ENCODE measurements at places on chromosomes 7 and 10.

DNA sequence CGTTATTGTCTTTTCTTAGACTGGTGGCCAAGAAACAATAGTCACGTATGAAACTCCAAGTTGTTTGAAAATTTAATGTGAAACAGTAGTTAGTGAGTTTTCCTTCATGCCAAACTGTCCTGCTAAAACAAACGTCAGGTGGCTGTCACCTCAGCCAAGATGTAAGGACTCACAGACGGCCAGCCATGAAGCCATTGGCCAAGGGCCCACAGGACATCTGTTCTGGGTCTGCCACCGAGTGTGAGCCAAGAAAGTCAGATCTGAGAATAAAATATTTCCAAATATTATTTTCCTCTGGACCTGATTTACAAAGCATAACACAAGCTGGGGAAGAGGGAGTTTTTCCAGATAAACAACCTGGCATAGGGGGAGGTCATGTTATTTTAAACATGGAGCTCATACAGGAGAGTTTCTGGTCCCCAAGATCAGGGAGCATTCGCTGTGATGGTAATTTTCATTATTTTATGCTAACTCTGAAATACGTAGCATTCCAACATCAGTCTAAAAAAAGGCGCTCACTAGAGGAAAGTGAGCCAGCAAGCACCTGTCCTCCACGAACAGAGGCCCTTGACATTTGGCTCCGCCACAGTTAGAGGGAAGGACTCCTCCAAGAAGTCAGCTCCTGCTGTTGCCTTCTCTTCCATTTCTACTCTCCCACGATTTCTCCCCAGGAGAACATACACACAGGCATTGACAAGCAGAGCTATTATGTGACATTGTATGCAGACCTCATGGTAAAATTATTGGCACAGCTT lies 38.9 kb upstream of the LANCL2 start:
- no peak for DNase-seq

DNA sequence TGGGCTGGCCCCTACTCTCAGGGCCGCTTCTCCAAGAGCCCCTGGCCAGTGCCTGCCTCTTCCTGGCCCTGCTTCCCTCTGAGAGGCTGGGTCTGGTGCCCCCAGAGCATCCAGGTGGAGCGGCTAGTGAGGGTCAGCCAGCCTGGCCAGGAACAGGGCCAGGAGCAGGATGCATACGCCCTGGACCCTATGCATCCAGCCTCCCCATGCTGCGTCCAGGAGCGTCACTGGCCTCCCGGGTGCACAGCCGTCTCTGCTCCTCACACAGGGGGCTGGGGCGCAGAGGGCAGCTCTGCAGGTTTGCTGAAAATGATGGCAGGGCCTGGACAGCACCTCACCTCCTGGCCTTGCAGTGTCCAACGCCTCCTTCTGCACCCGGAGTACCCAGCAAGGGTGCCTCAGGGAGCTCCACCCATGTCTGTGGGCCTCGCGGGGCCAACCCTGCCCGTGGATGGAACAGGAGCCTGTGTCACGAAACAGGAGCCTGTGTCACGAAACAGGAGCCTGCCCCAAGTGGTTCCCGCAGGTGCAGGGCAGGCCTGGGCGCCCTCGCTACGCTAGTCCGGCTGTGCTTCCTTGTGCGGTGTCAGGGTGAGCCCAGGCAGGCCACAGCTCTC lies 246.2 kb upstream of the PPP2R2D start:
- DNase-seq: no peak

GRCh38 chr7:25456467-25457171 lies 228.3 kb upstream of the NPVF start:
- no peak for DNase-seq

GRCh38 chr10:26914898-26915297 lies 54.1 kb upstream of the ABI1 start:
- no peak for DNase-seq

DNA sequence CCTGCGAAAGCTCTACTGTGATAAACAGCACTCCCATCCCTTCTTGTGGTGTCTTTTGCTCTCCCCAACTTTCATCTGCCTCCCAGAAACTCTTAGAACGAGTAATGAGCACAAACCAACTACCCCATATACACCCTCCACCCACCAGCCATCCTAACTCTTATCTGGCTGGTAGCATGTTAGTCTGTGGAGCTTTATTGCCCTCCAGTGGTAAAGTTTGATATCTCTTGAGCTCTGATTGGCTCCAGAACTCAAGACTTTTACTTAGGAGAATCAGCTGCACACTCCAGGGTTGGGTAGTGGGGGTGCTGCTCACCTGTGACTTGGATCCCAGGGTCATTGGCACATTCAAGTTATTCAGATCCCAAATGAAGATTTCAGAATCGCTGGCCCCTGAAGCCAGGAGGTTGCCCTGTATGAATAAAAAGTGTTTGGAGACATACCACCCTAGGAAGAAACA lies 10.9 kb downstream of the SEC31B start:
- peak; percentile 38 for DNase-seq

DNA sequence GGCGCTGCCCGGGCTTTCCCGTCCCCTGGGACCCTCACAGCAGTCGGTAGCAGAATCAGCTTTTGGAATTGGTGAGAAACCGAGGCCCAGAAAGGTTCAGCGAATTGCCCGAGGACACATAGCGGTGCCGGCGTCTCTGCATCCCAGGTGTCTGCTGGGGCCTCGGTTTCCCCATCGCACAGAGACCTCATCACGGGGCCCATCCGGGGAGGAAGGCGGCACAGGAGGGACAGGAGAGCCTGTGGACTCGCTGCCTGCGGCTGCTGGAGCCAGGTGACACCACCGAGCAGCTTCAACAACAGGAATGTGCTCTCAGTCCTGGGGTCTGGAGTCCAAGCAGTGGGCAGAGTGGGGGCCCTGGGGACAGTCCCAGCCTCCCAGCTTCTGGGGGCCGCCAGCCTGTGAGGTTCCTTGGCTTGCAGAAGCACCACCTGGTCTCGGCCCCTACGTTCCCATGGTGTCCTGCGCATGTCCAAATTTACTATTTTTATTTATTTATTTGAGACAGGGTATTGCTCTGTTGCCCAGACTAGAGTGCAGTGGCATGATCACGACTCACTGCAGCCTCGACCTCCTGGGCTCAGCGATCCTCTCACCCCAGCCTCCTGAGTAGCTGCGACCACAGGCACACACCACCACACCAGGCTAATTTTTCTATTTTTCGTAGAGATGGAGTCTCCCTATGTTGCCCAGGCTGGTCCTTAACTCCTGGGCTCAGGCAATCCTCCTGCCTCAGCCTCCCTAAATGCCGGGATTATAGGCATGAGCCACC lies 539 bp upstream of the COX19 start:
- no peak for DNase-seq

GRCh38 chr10:24721229-24722106 lies 2.2 kb downstream of the ARHGAP21 start:
- DNase-seq: no peak

GRCh38 chr10:48594371-48594770 lies 10.5 kb downstream of the ARHGAP22 start:
- no peak for DNase-seq

- peak; percentile 43 for DNase-seq
Measured at GRCh38 chr7:151087245-151088018, 1.2 kb downstream of the AGAP3 start.

- no peak for DNase-seq
Measured at GRCh38 chr7:112021379-112022044, 184.7 kb downstream of the DOCK4 start.

DNA sequence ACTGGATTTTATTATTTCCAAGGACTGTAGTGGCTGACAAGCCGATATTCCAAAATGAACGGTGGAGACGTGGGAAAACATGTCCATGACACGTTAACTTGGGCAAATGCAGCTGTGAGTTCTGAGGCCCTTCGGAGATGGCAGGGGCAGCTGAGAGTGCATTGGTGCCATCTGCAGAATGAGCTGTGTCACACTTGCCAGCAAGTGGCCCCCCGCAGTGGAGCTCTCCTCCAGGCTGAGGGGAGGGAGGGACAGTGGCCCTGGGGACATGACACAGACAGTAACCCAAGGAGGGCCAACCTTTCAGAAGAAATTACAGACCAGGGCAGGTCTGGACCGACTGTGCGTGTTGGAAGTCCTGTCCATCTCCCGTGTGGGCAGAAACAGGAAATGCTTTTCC lies 139.4 kb downstream of the SVIL start:
- no peak for DNase-seq

- DNase-seq: no peak
Measured at GRCh38 chr7:2079332-2080059, 153.2 kb downstream of the MAD1L1 start.

DNA sequence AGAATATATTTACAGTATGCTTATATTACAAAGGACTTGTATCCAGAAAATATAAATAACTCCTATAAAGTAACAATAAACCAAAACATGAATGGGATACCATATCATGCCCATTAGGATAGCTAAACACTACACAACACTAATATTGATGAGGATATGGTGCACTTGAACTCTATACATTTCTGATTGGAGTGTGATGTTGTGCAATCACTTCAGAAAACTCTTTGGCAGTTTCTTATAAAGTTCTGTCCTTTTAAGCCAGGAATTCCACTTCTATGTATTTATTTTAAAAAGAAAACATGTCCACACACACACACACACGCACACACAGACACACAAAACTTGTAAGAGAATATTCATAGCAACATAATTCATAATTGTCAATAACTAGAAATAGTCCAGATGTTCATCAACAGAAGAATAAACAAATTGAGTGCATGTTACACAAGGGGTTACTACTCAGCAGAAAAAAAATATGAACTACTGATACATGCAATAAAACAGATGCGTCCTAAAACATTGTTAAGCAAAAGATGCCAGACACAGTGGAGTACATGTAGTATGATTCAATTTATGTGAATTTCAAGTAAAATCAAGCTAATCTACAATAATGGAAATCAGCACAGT lies 416.0 kb downstream of the PLXDC2 start:
- no peak for DNase-seq

- DNase-seq: peak; percentile 63
Measured at GRCh38 chr7:142391191-142391992, 133.5 kb upstream of the PRSS58 start.

GRCh38 chr7:109092268-109092667 lies 522.6 kb downstream of the DNAJB9 start:
- DNase-seq: no peak

DNA sequence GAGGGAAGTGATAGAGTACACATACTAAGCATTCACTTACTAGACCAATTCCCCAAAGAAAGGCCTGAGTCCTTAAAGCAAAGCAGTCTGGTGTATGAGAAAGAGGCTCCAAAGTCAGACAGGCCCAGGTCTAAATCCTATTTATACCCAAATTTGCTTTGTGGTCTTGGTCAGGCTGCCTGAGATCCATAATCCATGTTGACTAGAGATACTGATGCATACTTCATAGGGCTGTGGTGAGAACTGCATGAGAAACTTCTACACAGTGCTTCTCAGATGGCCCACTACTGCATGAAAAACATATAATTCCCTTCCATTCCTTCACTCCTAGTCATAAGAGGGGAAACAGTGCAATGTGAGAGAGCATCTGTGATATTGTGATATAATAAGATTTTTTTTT lies 81.6 kb upstream of the SP4 start:
- DNase-seq: no peak

- DNase-seq: peak; percentile 86
Measured at GRCh38 chr10:69092959-69093850, 5.3 kb downstream of the SRGN start.

- DNase-seq: no peak
Measured at GRCh38 chr7:1514995-1515401, 10.8 kb upstream of the INTS1 start.

DNA sequence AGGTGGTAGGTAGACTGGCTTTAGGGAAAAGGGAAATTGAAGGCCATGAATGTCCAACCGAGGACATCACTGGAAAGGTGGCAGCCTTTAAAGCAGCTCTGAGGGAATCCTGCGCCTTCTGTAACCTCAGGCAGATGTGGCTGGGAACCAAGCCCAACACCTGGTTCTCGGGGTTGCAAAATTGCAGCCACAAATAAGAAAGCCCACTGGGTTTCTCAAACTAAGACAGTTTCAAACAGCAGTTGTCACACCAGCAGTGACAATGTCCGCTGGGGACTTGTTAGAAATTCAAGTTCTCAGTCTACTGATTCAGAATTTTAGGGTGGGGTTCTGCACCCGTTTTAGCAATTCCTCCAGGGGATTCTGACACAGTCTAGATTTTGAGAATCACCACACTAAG lies 42.7 kb upstream of the STEAP1B start:
- DNase-seq: no peak

DNA sequence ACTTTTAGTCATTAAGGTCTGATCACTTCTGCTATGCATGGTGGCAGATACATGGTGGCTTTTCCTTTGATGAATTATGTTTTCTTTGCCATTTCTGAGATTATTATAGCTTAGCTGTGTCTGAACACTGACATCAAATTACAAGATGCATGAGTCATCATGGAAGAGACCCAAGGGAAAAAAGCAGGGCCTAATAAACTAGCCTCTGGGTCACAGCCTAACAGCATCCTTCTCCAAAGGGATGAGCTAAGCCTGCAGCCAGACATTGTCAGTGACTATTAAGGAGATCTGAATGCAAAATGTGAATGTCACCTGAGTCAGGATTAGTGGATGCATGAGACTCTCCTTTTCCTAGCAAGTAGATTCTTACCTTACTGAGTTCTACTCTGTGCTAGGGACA lies 19.1 kb upstream of the OGDHL start:
- no peak for DNase-seq

GRCh38 chr10:42744134-42744701 lies 38.4 kb upstream of the BMS1 start:
- DNase-seq: no peak

DNA sequence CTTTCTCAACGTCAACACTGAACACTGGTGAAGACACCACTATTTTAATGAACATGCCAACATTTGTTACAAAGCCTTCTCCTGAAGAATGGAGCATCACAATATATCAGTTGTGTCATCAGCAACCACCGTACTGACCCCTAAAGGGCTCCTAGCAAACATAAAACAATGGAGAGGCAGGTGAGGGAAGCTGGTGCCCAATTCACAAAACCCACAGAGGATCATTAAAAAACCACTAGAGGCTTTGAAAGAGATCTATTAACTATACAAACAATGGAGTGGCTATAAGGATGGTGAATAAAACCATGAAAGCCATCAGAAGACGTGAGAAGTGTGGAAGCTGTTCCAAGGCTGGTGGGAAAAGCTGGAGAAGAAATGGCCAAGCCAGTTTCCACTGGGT lies 150.8 kb downstream of the FAM107B start:
- no peak for DNase-seq

- peak; percentile 64 for DNase-seq
Measured at GRCh38 chr10:6203331-6204062, 765 bp downstream of the PFKFB3 start.

DNA sequence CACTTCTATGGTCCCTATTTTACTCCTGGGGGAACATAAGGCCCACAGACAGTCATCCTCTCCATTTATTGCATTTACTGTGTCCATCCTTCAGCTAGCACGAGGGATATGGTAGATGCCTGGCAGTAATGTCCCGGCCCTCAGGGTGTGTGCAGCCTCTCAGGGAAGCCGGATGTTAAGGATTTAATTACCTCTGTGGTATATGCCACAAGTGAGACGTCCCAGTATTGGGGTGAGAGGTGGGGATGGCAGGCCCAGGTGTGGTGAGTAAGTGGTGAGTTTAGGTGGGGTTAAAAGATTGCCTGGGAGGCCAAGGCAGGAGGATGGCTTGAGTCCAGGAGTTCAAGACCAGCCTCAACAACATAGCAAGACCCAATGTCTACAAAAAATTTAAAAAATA lies 144.9 kb downstream of the SH3PXD2A start:
- DNase-seq: no peak

- DNase-seq: no peak
Measured at GRCh38 chr7:75694638-75695399, 43.9 kb downstream of the HIP1 start.

Measured in activated CD4-positive, alpha-beta T cell treated with anti-CD3 and anti-CD28 coated beads, Interleukin-2, amount 50 U/mL, for 48 hours (primary cell).